Activated naive CD4-positive, alpha-beta T cell (primary cell): ENCODE measurements at places on chromosomes 1 and 21.

DNA sequence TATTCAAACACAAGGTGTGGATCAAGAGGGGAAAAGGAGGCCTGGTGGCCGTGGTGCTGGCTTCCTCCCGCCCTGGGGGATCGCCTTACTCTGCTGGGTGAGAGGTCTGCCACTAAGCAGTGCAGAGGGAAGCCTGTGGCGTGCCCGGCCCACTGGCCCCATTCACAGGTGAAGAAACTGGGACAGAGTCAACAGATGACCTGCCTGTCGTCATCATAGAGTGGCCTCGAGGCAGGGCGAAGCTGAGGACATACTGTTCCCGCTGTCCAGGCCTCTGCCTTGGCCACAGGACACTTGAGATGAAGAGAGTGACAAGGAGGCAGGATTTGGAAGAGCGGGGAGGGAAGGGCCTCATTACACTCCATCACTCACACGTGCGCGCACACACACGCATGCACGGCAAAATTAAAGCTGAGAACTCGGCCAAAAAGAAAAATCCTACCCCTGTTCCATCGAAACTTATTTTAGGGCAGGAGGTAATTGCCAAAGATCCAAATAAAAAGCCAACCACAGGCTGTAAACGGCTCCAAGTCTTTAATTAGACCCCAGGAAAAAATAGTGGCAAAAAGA, 50.5 kb downstream of the CASZ1 start:
- no peak for DNase-seq

DNA sequence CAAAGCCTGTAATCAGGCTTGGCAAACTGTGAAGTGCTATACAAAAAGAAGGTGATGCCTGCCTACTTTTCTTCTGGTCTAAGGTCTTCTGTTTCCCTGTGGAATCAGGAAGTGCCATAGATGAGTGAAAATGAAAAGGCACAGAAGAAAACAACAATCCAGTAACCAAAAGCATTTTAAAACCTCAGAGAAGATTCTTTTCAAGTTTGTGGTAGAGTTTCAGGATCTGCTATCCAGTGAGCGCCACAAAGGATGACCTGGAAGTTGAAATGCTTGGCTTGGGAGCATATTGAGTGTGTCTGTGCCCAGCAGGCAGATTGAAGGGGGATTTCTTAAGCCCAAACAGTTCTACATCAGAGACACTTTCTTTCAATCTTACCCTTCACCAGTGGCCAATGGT, 272.2 kb downstream of the PAPPA2 start:
- no peak for DNase-seq

GRCh38 chr1:31837451-31838158, 21.8 kb upstream of the SPOCD1 start:
- no peak for DNase-seq

DNA sequence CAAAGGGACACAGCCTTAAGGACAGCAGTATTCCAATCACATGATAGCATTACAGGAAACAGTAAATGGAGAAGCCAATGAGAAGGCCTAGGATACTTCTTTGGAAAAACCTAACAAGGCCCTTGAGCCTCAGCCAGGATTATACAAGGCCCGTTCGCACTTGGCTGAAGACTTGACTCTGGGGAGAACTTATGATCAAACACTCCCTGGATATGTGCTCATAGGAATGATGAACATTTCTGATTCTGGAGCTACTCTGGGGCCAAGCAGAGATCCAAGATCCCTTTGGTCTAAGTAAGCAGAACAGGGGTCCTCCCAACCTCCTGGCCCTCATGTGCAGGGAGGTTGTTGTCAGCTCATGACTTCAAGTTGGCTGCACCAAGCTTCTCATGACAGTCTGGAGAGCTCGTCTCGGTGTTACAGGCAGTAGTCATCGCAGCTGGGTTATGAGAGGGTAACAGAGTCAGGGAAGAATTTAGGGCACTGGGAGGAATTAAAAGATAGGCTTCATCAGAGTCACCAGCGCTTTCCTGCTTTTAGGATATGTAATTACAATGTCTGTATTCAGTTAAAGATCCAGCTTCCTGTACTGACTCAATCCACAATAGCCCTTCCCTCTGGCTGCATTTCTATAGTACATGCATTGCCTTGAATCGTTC, 92.5 kb upstream of the IRF2BP2 start:
- no peak for DNase-seq

GRCh38 chr1:25549273-25550154, 6.1 kb downstream of the LDLRAP1 start:
- DNase-seq = peak; percentile 50

GRCh38 chr21:25508364-25508763, 98.9 kb downstream of the MRPL39 start:
- no peak for DNase-seq

DNA sequence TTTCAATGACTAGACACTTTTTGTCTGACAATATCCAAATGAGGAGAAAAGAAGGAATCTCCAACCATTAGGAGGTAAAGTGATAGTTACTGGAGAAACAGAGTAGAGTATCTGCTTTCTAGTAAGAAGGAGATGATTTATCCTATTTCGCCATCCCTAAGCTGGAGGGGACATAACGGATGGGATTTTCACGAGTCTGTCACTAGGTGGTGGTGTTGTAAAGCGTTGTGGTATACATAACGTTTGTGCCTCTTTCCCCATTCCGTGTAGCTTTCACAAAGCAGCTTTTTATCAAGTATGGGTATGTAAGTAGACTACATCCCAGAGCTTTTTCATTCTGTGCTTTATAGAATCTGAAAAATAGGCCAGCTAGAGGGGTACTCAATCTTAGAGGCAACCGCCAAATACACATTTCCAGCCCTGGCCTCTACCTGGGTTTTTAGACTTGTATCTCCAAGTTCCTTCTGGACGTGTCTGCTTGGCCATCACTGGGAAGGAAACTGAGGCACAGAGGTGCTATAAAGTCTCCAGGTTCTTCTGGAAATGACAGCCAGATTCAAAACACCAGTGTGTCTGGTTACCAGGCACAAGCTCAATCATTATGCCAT, 33.3 kb upstream of the FAM3B start:
- DNase-seq = peak; percentile 3

GRCh38 chr1:52641307-52641706, 8.3 kb downstream of the SHISAL2A start:
- DNase-seq = no peak

- DNase-seq = no peak
Measured at GRCh38 chr1:75529488-75529887, 81.4 kb downstream of the SLC44A5 start.

DNA sequence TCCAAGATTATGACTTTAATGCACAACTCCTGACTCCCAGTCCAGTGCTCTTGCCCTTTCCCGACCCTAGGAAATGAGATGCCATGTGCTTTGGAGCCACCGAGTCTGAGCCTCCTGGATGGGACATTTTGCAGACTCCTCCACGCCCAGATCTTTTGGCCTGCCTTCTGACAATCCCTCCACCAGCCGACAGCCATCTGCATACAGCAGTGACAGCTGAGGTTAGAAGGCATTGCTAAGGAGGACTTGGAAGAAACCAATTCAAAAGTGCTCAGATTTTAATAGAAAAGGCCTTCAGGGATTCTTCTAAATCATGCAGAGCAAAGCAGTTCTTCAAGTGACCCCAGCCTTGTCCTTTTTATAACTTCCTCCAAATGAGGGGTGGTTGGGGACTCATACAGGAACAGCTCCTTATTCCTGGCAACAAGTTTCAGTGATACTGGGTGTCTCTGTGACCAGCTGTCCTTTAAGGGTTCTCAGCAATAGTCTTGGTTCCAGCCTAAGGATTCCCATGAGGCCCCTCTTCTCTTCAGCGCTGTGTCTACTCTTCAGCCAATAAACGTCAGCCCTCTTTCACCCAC, 369.3 kb downstream of the PBX1 start:
- DNase-seq = no peak

DNA sequence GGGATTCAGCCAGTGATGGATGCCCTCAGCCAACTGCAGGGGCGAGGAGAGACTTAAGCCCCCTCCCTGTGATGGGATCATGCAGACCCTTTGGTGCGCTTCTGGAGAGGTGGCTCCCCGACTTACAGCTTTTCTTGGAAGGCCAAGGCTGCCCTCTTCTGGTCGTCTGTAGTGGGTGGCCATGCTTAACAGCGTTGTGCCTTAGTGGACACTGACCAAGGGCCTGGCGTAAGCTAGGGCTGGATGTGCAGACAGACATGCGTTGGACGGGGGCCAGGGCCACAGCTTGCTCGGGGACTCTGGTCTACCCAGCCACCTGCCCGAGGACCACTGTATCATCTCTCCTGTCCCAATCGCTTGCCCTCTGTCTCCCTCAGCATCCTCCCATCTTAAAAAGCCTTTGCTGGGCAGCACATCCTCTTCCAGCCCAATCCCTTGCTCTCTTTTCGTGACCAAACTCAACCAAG, 5.5 kb downstream of the AZIN2 start:
- DNase-seq = no peak

DNA sequence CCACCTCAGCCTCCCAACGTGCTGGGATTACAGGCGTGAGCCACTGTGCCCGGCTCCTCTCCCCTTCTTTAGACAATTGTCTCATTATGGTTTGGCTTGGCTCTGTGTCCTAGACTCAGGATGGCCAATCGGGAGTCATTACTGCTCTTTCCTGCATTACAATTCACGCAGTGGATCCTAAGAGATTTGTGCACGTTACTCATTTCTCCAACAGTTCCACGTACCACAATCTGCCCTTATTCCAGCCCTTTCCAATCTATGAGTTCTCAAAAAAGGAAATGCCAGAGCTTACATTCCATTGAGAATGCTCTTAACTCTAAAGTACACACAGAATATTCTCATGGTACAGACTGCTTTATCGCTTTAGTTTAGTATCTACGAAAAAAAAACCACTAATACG, 357.0 kb downstream of the GPATCH2 start:
- no peak for DNase-seq

DNA sequence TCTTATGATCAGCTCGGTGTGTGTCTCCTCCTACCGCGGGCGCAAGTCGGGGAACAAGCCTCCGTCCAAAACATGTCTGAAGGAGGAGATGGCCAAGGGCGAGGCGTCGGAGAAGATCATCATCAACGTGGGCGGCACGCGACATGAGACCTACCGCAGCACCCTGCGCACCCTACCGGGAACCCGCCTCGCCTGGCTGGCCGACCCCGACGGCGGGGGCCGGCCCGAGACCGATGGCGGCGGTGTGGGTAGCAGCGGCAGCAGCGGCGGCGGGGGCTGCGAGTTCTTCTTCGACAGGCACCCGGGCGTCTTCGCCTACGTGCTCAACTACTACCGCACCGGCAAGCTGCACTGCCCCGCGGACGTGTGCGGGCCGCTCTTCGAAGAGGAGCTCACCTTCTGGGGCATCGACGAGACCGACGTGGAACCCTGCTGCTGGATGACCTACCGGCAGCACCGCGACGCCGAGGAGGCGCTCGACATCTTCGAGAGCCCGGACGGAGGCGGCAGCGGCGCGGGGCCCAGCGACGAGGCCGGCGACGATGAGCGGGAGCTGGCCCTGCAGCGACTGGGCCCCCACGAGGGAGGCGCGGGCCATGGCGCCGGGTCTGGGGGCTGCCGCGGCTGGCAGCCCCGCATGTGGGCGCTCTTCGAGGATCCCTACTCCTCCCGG, 1.5 kb downstream of the KCNC4 start:
- no peak for DNase-seq

DNA sequence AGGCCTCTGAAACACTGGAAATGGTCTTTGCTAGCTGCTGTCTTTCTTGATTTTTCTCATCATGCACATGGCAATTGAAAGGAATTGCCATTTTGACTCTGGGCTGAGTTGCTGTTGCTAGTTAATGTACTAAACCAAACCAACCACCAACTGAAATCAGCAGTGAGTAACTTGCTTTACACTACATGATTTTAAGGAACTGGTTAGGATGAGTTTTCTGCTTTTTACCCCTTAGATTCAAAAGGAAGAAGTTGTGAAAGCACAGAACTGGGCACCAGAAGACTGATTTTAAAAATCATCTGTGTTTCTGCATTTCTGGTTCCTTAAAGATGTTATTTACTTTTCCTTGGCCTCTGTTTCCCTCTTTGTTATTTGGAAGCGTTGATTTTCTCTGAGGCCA, 361.9 kb downstream of the HLX start:
- no peak for DNase-seq

- no peak for DNase-seq
Measured at GRCh38 chr1:31488528-31488927, 75.5 kb downstream of the SERINC2 start.

GRCh38 chr1:3074297-3074741, 5.3 kb downstream of the PRDM16 start:
- no peak for DNase-seq

GRCh38 chr21:39119891-39120290, 63.4 kb downstream of the PSMG1 start:
- no peak for DNase-seq

- no peak for DNase-seq
Measured at GRCh38 chr1:113536182-113536780, 146.0 kb downstream of the MAGI3 start.

GRCh38 chr1:9877962-9878361, 32.1 kb downstream of the CTNNBIP1 start:
- DNase-seq = no peak

GRCh38 chr1:157200451-157200850, 62.3 kb upstream of the ETV3 start:
- no peak for DNase-seq

DNA sequence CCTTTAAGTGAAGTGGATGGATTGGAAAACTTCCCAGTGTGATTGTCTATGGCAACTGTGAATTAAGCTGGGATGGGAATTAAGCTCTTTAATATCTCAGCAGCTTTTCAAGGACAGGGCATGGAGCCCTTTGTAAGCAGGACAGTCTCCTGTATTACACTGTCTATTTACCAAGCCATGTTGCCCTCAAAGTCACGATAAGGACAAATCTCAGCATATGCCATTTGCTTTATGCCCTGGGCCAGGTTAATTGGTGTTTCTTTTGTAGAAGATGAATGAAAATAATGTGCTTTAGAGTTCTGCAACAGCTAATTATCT, 17.6 kb downstream of the UTP25 start:
- no peak for DNase-seq

GRCh38 chr1:164912290-164912689, 353.3 kb downstream of the PBX1 start:
- DNase-seq = no peak

- no peak for DNase-seq
Measured at GRCh38 chr1:242019018-242019417, 20.1 kb upstream of the MAP1LC3C start.

DNA sequence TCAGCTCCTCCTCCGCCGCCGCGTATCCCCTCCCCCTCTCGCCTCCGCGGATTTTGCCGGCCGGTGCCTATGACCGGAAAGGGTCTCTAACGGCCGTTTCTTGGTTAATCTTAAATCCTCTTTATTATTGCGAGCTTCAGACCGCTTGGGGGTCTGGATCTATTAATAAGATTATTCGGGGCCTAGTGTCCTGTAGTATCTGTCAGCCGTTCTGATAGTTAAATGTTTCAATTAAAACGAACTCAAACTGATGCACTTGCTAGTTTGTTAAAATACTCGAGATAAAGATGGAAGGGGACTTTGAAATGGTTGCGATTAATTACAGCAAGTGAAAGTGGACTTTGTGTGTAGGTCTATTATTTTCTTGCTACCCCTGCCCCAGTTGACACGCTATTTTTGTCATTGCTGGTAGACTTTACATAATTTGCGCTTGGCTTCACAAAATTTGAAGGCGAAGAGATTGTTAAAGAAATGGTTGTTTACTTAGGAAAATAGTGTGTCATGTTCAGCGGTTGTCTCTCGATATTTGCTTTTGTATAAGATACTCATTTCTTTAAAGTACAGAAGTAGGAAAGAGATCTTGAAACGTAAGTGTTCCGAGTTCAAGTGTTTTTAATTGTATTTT, 779 bp downstream of the SON start:
- no peak for DNase-seq
